Right renal pelvis (tissue), 4 donors: ENCODE measurements at places on chromosomes 7 and 10. TPM values are rescaled to one million over a fixed set of nuclear protein-coding genes. Genes with fewer than 3 reads are reported as not detected.

Gene OLAH
- polyA plus RNA-seq = 0.29 TPM

Gene WNT2
- 0.73 TPM for polyA plus RNA-seq

Gene HMX2
- 1.7 TPM for polyA plus RNA-seq

Gene TDRD1
- polyA plus RNA-seq = not detected

Gene DDC
- 83.6 TPM for polyA plus RNA-seq

DNA sequence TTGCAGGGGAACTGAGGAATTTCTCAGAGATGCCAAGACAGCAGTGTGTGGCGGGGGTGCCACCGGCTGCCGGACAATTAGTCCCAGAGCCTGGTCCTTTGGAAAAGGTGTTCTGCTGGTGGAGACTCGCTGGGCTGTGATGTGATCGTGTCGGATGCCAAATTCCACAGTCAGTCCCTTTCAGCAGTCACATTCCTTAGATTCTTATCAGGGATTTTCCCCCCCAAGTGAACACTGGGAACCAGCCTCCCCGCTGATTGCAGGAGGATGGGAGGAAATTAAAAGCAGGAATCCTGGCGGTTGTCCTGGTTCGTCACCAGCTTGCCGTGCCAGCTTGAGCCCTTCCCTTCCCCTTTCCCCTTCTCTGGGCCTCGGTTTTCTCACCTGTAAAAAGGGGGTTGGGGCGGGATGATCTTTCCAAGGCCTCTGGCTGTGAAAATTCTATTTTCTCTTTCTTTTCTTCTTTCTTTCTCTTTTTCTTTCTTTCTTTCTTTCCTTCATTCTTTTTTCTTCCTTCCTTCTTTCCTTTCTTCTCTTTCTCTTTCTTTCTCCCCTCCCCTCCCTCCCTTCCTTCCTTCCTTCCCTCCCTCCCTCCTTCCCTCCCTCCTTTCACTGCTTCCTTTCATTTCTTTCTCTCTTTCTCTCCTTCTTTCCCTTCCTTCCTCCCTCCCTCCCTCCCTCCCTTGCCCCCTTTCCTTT, 39.6 kb downstream of the COL26A1 start:
- DNase-seq = no peak

DNA sequence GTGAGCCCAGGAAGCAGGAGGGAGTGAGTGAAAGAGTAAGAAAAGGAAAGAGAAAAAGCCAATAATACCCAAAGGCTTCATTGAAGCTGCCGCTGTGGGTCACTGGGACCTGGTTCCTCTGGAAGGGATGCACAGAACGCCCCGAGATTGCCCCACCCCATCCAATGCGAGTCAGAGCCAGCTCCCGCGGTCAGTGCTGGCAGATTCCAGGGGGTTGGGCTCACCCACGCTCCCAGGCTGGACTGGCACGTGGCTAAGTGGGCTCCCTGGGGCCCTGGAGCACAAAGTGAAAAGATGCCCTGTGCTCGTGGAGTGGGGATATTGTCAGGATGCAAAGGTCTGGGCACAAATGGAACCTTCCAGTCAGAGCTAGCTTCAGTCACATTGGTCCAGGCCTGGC, 117.0 kb downstream of the OAT start:
- no peak for DNase-seq
